ENCODE measurements at places on chromosomes 12 and 14.

DNA sequence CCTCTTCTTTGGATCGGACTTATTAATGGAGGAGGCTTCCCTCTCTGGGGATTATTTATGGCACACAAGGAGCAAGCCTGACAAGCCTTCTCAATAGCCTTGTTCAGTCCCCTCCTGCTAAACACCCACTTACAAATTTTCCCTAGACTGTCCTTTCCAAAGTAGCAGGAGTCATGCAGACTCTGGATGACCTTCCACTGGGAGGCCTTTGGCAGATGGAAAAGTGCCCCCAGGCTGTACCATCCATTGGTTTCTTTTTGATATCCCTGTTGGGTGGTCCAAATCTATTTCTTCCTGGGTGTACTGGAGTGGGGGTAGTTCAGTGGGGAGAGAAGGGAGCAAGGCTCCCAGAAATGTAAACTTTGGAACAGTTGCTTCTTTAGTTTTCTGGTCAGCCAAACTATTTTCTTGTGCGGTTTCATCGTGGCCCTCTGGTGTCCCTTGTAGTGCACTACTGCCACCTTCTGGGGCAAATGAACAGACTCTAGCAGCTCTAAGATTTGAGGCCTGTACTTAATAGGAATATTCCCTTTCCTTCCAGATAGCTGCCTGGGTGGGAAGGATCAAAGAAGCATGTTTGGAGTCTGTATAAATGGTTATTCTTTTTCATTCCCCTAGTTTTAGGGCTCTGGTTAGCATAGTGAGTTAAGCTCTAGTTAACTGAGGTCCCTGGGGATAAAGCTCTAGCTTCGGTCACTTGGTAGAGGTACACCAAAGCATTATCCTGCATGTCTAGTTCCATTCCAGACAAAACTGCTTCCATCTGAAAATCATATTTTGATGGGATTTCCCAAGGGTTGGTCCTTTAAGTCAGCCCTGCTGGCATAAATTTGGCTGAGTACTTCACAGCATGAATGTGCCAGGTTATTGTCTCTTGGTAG lies 409.5 kb downstream of the SLC6A15 start:
- peak; percentile 74 for DNase-seq

DNA sequence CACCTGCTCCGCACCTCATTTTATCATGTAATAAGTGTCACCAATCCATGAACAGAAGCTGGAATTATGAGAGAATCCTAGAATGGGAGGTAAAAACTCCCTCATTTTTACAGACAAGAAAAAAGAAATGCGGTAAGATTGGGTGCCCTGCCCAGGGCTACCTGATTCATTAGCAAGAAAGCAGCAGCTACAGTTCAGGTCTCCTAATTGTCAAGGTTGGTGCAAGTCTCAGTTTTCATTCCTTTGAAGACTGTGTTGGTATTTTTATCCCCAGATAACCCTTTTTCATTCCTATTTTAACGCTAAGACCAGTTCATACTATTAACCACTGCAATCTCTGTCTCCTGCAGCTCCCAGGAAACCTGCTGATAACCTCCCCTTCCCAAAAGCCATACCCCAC lies 6.9 kb downstream of the DUSP6 start:
- no peak for DNase-seq

GRCh38 chr14:74875204-74875603 lies 741 bp downstream of the PROX2 start:
- DNase-seq = no peak

DNA sequence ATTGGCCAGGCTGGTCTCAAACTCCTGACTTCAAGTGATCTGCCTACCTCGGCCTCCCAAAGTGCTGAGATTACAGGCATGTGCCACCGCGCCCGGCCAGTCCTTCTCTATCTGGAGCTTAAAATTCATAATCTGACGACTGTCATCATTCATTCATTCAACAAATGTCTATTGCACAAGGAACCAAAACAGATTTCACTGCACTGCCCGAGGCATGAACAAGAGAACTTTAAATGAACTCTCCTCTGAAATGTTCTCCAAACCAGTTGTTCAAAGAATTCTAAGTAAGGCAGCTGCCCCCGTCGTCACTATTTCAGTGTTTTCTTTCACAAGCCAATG lies 44.8 kb upstream of the METAP2 start:
- peak; percentile 39 for DNase-seq

- no peak for DNase-seq
Observed at GRCh38 chr12:121947981-121948380, 29.6 kb downstream of the CFAP251 start.

GRCh38 chr12:78146365-78146772 lies 315.7 kb downstream of the NAV3 start:
- peak; percentile 41 for DNase-seq

Data from tongue (tissue), 3 donors.